Kidney capillary endothelial cell (primary cell): ENCODE measurements at places on chromosomes 4 and X.

DNA sequence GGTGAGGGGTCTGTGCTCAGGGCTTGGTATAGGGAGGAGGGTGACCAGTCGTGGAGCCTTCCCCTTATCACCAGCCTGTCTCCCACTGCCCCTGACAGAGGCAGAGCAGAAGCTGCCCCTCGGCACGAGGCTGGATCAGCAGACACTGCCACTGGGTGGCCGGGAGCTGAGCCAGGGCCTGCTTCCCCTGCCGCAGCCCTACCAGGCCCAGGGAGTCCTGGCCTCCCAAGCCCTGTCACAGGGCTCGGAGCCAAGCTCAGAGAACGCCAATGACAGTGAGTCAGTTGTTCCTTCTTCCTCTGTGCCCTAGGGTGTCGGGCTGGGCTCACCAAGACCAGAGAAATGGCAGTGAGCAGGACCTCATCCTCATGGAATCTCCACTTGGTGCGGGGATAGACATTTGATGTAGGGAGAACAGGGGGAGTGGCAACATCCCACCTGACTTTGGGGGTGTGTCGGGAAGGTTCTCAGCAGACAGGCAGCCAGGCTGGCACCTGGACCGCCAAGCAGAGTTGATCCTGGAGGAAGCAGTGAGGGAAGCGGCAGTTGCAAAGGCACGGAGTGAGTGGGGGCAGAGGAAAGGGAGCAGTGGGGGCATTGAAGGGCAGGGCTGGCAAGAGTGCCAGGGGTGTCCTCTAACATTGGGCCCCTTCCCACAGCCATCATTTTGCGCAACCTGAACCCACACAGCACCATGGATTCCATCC, 14.3 kb upstream of the UBA1 start:
- no peak for DNase-seq

GRCh38 chr4:87540146-87541058, 11.2 kb upstream of the SPARCL1 start:
- DNase-seq: no peak

- DNase-seq: peak; percentile 63
Observed at GRCh38 chr4:38034986-38035882, 75.0 kb downstream of the PTTG2 start.

DNA sequence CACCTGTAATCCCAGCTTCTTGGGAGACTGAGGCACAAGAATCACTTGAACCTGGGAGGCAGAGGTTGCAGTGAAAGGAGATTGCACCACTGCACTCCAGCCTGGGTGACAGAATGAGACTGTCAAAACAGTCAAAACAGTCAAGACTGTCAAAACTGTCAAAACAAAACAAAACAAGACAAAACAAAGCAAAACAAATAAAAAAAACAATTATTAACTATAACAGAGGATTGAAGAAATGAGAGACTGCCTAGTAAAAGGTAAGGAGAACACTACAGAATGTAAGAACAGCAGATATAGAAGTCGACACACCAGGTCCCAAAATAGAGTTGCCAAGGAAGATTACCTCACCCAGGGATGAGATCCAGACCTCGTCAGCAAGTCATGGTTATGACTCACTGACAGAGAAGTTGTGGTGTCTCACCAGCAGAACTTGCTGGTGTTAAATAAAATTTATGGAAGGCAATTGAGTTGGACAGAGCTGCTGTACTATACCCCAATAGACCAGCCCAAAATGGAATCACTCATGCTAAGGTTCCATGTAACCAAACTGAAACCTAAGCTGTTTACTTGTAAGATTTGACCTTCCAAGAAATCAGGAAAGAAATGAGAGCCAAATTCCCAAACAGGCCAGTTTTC, 32.1 kb upstream of the GK start:
- DNase-seq: peak; percentile 19

GRCh38 chr4:122152711-122153226, 638 bp downstream of the BLTP1 start:
- DNase-seq: peak; percentile 31

- DNase-seq: no peak
Observed at GRCh38 chr4:4595252-4595651, 53.4 kb upstream of the STX18 start.

DNA sequence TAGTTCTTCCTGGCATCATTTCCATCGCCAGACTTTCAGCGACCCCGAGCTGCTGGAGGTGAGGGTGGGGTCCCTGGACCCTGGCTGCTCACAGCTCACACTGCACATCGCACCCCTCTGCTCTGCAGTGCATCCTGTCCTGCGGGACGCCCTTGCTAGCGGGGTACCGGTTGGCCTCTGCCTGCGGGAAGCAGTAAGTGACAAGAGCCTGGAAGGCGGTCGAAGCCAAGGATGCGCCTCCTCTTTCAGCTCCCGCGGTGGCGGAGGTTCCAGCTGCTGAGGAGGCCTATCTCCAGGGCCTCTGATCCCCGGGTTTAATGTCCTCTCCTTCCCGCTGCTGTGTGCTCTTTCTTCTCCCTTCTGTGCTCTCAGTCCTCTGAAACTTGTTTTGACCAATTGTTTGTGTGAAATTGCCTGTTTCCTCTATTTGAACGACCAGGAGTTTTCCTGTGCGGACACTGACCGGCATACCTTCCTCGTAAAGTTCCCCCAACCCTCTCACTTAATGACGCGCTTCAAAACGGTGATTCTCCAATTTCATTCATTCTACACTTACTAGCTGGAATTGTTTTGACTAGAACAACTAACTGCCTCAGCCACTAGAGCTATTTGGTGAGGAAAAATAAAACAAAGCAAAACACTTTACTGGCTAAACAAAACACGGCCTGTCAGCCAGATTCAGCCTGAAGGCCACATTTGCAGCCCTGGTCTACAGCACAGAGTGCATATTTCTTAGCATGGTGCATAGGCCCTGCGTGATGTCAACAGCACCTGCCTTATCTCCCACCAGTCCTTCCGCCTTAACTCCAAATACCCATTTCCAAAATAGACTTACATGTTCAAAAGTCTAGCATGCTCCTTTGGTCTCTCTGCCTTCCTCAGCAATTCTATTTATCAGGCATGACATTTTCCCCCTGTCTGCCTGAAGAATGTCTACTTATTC, 28.0 kb downstream of the MGAT4D start:
- DNase-seq: no peak

- DNase-seq: no peak
Observed at GRCh38 chrX:119573840-119574393, 446 bp upstream of the UBE2A start.

GRCh38 chrX:53237056-53237455, 12.0 kb upstream of the KDM5C start:
- no peak for DNase-seq

GRCh38 chr4:112110059-112110425, 35.2 kb upstream of the FAM241A start:
- no peak for DNase-seq

GRCh38 chr4:15132739-15133138, 130.5 kb downstream of the CPEB2 start:
- no peak for DNase-seq

DNA sequence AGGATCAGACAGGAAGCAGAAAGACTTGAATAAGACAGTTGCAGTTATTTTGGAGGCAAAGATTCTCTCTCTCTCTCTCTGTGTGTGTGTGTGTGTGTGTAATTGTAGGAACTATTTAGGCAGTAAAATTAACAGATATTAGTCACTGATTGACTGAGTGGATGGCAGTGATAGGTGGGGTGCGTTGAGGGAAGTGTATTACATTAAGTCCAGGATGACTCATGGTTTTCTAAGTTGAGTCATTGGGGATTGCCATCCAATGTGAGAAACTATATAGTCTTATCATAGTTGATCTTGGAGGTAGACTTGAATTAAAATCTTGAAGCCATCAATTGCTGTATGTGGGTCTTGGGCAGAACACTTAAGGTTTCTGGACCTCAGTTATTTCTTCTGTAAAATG, 75.4 kb downstream of the AR start:
- peak; percentile 15 for DNase-seq

DNA sequence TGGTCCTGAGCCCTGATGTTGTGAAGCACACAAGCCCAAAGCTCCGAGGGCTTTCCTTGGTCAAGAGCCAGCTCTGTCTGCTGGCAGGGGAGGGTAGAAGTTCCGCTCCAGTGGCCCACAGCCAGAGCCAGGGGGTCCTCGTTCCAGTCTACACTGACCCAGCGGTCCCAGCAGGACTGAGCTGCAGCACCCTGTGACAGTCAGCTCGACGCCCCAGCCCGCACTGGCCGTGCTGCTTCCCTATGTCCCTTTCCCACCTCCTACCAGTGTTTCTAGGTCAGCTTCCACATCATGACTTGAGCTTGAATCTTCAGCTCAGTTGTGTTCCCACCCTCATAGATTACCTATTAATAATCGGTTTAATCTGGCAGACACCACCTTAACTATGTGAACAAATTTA, 22.5 kb upstream of the DCTD start:
- DNase-seq: no peak

- DNase-seq: no peak
Observed at GRCh38 chr4:37132351-37132974, 112.1 kb upstream of the NWD2 start.

GRCh38 chr4:93777081-93777460, 51.5 kb upstream of the ATOH1 start:
- DNase-seq: no peak

DNA sequence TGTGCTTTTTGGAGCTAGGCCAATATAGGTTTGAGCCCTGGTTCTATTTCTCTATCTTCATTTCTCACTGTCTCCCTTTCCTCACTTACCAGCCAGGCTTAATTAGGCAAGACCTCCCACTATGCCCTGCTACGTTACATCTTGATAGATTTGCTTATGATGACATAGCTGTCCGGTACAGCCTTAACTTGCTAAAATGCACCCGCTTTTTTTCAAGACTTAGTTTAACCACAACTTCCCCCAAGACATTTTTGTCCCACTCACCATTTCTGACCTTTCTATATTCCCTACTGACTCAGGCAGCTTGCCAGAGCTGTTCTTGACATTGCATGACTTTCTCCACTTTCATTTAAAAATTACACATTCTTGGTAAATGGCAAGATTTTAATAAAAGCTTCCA, 152.6 kb downstream of the MID1 start:
- no peak for DNase-seq

GRCh38 chr4:69490271-69490670, 5.4 kb downstream of the UGT2B4 start:
- no peak for DNase-seq

- no peak for DNase-seq
Observed at GRCh38 chrX:46178763-46179162, 366.5 kb downstream of the ZNF674 start.

- DNase-seq: no peak
Observed at GRCh38 chr4:16384576-16384975, 158.3 kb upstream of the TAPT1 start.

- DNase-seq: no peak
Observed at GRCh38 chr4:80305466-80305865, 30.1 kb upstream of the CFAP299 start.
